ENCODE measurements at places on chromosomes 2 and 18. TPM values are rescaled to one million over a fixed set of nuclear protein-coding genes. Genes with fewer than 3 reads are reported as not detected.

DNA sequence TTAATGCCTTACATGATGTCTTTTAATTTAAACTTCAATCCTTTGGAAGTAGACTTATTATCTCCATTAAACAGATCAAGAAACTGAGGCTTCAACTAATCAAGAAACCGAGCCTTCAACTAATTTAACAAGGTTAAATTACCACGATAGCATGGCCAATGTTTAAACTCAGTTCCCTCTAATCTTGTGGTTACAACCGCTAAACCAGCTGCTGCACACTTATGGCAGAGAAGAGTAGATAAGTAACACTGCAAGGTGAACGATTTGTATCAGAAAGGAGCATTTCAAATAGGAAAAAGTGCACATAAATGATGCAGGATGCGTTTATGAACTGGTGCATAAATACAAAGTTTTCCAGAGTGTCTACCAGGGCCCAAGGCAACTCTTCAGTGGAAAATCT is 144.6 kb upstream of the CAVIN2 start:
- no peak for DNase-seq

DNA sequence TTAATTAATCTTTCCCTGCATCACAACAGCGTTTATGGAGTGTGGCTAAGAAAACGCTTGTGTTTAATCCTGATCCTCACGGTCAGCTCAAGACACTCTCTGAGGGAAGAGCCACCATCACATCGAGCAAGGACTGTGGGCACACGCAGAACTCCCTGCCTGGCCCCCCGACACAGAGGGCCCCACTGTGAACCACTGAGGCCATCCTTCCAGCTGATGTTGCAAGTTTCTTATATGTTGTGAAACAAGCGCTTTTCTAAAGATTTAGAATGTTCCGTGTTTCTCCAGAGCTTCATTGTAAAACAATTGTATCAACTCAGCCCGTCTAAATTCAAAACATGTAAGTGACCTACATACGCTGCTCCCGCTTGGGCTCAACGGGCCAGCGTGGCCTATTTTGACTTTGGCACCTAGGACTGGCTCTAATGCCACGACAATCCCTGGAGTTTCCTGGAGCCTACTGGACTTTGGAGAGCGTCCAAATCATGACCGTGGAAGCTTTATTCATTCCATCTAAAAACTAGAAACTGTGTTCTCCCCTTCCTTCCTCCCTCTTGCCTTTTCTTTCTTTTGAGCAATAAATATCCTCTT is 34.9 kb downstream of the SERPINE2 start:
- DNase-seq, result peak; percentile 52

- peak; percentile 56 for DNase-seq
These were observed 27.0 kb upstream of the ST3GAL5 start for GRCh38 chr2:85915606-85916303.

Gene SNORC
- 0.72 TPM for total RNA-seq

DNA sequence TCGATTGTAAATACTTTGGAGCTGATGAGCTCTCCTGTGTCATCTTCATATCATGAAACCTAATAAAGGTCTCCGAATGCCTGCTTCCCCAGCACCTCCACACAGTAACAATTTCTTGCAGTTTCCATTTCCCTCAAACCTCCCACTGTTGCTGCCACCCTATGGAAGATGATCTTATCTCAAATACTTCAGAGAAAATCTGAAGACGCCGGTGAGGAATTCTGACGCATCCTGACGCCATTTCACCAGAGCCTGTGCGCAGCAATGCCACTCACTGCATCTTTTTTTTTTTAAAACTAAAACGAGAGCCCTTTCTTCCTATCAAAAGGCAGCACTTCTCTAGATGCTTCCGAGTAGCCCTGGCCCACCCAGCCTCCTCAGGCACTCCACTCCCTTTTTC is 31.9 kb upstream of the GNAL start:
- no peak for DNase-seq

Gene TMEM247
- total RNA-seq, result not detected

Gene ANKRD62
- total RNA-seq, result not detected

DNA sequence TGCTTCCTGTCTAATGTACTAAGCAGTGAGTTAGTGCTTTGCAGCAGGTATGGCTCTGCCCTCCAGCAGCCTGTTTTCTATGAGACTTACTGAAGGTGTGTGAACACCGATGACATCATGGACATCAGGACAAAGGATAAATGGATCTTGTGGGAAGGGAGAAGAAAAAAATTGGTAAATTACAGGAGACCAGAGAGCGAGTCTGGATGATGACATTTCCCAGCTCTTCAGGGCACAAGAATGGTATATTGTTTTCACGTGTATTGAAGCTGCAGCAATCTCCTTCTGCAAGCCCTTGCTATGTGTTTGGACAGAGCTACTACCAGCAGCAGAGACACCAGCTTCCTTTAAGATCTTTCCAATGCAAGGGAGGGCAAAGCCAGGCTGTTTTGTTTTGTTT is 47.2 kb downstream of the DCC start:
- DNase-seq, result no peak

Gene AQP12B
- not detected for total RNA-seq

GRCh38 chr2:102778260-102778659 is 16.4 kb downstream of the TMEM182 start:
- no peak for DNase-seq

DNA sequence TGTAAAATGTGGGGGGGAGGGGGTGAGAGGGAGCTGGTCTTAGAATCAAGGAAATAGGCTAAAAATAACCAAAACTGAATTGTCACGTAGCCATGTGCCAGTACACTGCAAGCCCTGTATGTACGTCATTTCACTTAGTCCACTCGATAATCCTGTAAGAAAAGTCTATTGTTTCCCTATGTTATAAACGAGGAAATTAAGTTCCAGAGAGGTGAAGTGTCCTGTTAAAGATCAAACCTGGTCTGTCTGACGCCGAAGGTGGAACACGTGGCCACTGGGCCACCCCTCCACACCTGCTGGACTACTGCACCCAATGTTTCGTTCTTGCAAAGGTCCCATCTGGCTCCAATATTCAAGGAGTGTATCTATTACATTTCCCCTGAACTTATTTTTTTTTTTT is 29.6 kb downstream of the TFCP2L1 start:
- no peak for DNase-seq

GRCh38 chr18:62996566-62996965 is 281.2 kb downstream of the PHLPP1 start:
- no peak for DNase-seq

GRCh38 chr2:150695451-150696135 is 208.1 kb upstream of the RND3 start:
- no peak for DNase-seq

- DNase-seq, result peak; percentile 47
These were observed at the start of gene FHOD3 for GRCh38 chr18:36297417-36298125. Gene FHOD3 (plus strand): TSS chr18:36297713. CDS start chr18:36297836, 123 bp downstream.

- peak; percentile 55 for DNase-seq
These were observed 16.8 kb upstream of the CRIM1 start for GRCh38 chr2:36338827-36339145.

Gene NPPC
- not detected for total RNA-seq

- DNase-seq, result no peak
These were observed 260.6 kb downstream of the TWIST2 start for GRCh38 chr2:239108459-239108858.

DNA sequence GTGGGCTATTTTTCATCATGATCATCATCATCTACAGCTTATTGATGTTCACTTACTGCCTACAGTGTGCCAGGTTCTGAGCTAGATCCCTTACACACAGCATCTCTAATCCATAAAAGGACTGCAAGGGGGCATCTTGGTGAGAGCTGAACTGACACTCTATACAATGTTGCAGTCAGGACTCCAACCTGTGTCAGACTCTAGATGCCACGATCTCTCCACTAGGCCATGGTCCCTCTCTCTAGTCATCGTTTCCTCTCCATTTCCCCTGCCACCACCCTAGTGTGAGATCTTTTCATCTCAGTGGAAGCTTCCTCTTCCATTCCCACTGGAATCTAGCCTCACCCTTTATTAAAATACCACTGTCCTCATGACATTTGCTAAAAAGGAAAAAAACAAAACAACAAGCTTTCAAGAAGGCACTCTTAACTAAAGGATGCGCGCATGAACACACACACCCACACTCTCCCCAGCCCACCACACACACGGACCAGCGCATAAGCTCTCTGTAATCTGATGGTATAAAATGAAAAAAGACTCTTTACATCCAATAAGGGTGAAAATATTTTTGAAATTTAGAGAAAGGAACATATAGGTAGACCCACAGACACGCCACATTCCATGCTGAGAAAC is 93.4 kb upstream of the THOC1 start:
- DNase-seq, result no peak

Gene TNS1
- total RNA-seq, result 54.5 TPM

All from fibroblast of the aortic adventitia (primary cell).